ENCODE measurements at places on chromosomes 12 and 14.

GRCh38 chr14:104460791-104461651 lies 118.5 kb upstream of the C14orf180 start:
- peak; percentile 82 for DNase-seq

DNA sequence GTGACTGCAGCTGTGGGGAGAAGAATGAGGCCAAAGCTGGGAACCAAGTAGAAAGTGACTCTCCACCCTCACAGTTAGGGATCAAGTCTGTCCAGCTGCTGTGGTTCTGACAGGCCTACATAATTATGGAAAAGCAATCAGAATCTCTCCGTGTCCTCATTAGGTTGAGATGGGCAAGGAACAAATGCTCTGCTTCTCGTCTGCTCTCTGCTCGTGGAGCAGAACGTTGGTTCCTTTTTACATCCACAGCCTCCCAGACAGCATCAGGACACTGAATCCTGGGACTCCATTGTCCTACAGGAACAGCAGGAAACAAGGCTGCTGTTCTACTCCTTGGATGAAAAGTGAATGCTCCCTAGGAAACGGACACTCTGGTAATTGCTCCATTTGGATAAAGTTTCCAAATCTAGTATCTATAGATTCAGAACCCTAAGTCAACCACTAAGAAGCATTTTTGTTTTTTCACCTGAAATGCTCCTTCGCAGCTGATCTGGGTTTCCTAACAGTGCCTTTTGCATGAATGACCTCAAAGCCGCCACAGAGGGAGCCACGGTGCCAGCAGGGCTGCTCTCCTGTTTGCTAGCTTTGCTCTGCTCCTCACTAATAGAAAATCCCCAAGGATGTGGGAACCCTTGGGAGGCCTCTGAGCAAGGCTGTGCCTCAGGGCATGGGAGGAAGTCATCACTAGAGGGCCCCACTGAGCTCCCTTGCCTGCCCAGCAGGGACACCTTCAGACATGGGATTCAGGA lies 102.0 kb downstream of the EGLN3 start:
- no peak for DNase-seq

GRCh38 chr12:11577658-11578260 lies 71.7 kb upstream of the ETV6 start:
- DNase-seq: no peak

DNA sequence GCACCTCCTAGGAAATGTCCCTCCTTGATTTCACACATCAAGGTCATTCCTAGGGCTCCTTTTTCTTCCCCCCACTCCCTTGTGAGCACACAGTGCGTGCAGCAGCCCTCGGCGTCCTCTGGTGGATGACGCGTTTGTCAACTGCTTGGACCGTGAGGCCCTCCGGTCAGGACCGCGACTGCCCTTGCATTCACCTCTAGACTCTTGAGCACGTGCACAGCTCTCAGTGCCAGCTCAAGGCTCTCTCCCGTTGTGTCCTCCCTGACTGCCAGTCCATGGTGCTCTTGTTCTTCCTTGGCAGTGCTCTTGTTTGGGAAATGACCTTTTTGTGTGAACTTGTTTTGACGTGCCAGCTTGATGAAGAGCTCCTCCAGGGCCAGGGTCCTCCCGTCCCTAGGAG lies 67.9 kb downstream of the TSPAN9 start:
- DNase-seq: no peak

- no peak for DNase-seq
Observed at GRCh38 chr12:106305376-106305775, 2.8 kb downstream of the TCP11L2 start.

DNA sequence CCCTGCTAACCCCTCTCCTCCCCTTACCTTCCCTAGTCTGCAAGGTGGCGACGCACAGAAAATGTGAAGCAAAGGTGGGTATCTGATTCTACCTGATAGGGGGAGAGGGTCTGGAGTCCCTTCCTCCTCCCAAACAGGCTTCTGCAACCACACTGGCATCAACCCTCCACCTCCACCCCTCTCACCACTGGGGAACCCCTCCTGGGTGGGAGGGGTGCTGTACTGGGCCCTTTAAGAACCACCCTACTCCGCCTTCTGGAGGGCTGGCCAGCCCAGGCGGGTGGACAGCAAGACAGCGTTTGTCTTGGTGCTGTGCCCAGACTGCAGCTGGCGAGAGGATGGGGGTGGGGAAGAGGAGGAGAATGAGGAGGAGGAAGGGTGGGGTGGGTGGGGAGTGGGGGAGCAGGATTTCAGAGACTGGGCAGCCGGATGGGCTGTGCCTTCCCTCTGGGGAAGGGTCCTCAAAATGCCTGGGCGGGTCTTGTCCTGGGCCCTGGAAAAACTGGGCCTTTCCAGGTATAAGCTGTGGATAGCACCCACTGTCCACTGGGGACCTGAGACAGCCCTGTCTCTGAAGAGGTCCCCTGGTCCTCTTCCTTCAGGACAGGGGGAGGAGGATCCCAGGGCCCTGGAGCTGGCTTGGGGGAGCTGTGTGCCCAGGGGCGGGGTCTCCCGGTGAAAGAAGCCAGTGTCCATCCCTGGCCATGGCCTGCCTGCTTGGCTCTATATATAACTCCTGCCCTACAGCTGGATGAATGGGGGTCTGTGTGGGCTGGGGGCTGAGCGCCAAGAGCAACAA lies 2.8 kb downstream of the TNS2 start:
- DNase-seq: peak; percentile 97

GRCh38 chr12:34198924-34199323 lies 176.6 kb downstream of the ALG10 start:
- DNase-seq: no peak

Data from lower leg skin (tissue), 4 donors.